SIG-M5 (cell line): ENCODE measurements at places on chromosomes 2 and 18.

DNA sequence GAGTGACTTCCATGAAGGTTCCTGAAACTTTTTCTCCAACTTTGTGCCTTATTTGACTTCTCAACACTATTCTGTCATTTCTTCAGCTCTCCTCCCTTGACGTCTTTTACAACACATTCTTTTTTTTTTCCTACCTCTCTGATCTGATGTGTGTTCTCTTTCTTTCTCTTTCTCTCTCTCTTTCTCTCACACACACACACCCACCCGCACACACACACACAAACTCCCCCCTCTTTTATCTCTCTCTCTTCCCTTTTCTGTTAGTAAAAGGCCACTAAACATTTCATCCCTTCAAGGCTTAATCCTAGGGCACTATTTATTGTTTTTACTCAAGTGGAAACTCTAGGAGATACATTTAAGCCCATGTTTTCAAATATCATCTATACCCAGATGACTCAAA lies 107.8 kb upstream of the CNTNAP5 start:
- no peak for DNase-seq

- DNase-seq = no peak
Observed at GRCh38 chr2:85712336-85712735, 18.2 kb downstream of the GNLY start.

DNA sequence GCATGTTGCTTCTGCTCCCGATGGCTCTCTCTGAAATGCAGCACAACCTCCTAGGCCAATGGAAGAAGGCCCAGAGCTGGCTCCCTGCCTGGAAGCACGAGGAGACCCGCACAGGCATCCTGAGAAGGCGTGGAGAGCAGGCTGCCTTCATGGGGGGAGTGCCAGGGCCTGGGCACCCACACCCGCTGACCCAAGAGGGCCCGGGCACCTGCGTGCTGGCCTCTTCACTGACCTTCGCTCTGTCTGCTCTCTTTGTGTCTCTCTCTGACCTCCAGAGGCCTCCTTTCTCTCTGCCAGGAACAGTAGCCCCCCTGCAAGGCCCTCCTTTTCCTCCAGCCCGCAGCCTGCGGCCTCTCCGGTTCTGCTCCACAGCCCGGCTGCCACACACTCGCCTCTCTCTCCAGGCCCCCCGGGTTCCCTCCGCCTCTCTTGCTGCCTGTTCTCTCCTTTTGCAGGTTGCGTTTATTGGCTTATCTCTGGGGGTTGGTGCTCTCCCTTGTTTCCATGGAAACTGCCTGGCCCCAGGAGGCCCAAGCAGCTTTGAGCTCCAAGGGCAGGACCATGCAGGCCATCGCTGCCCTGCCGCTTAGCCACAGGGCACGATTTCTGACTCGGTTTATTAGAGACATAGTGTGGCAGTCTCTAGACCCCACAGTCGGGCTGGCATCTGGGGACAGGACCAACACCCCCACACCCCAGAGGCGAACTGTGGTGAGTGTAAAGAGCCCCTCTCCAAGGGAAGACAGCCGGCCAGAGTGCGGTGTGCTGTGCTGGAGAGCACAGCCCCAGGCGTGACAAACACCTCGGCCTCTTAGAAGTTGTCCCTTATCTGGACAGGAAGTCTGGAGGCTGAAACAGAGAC lies 1.7 kb downstream of the MZT2B start:
- no peak for DNase-seq

DNA sequence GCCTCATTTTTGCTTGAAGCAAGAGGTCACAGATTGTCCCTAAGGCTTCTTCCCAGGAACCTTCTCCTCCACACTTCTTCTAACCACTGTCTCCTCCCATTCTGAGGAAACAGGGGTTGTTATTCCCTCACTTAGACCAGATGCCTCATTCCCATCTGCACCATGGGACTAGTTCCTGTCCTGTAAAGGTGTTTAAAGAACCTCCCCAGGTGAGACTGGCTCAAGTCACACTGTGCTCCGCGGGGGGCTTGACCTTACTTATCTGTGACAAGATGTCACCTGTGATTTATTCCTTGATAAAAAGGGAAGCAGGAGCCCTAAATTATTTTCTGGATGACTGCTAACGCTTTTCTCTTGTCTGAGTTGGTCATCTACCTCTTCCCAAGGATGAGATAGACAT lies 8.2 kb upstream of the CDH2 start:
- DNase-seq = no peak

DNA sequence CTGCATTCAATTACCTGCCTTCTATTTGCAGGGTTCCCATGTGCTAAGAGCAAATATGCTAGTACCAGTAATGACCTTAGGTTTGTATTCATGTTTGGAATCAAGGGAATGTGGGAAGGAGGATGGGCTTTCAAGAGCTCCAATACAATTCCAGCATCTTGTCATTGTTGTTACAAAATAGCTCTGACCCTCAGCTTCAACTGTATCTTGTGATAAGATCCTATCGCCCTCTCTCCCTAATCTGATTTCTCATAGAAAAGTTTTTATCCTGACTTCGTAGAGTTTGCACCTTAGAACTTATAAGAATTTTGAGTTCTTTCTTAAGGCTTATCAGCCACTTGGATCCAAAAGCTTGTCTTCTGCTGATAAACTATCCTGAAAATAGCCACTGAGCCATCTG lies 749.5 kb upstream of the ACVR2A start:
- no peak for DNase-seq

- no peak for DNase-seq
Observed at GRCh38 chr2:66509326-66509811, 74.4 kb downstream of the MEIS1 start.

DNA sequence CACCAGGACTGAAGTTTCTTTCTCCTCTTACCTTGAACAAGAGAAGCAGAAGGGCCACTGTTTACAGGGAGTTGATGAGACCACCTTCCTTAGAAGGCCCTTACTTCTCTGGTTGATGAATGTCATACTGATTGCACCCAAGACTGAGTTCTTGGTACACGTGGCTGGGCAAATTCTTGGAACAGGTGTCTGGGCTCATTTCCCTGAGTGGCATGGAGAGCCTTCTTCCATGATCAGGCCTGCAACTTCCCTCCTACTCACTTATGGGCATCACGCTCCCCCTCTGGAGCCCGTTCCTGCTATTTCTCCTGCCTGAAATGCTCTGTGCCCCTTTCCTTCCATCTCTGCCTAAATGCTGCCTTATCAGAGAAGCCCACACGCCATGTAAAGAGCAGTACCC lies 110.3 kb downstream of the PTPRM start:
- DNase-seq = no peak

GRCh38 chr2:172195836-172196376 lies 93.2 kb upstream of the DLX2 start:
- no peak for DNase-seq

GRCh38 chr2:232478571-232479340 lies 8.9 kb downstream of the ECEL1 start:
- no peak for DNase-seq

DNA sequence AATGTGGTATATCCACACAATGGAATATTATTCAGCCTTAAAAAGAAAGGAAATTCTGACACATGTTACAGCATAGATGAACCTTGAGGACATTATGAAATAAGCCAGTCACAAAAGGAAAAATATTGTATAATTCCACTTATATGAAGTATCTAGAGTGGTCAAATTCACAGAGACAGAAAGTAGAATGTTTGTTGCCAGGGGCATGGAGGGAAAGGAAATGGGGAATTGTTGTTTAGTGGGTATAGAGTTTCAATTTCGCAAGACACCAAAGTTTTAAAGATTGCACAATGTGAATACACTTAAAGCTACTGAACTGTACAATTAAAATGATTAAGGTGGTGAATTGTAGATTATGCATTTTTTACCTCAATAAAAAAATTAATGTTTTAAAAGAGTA lies 92.9 kb downstream of the TXNL1 start:
- DNase-seq = no peak

GRCh38 chr18:41798879-41799278 lies 156.2 kb upstream of the PIK3C3 start:
- DNase-seq = no peak

DNA sequence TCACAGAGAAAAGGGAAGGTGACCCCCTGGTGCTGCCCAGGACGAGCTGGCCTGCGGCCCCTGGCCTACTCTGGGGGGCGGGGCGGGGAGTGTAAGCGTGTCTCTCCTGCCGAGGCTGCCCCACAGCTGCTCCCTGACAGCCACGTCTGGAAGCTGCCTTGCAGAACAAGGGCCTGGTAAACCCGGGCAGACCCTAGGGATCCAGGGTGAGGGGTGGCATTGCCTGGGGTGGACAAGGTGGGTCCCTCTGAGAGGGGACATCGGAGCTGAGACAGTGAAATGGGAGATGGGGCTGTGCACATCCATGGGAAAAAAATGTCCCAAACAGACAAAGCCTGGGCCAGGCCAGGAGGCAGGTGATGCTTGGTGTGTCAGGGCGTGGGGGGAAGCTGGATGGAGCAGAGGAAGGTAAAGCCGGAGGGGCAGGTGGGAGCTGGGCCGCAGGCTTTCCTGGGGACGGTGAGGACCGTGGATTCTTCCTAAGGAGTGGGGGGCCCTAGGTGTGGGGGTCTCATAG lies 66.0 kb upstream of the HDAC4 start:
- no peak for DNase-seq

DNA sequence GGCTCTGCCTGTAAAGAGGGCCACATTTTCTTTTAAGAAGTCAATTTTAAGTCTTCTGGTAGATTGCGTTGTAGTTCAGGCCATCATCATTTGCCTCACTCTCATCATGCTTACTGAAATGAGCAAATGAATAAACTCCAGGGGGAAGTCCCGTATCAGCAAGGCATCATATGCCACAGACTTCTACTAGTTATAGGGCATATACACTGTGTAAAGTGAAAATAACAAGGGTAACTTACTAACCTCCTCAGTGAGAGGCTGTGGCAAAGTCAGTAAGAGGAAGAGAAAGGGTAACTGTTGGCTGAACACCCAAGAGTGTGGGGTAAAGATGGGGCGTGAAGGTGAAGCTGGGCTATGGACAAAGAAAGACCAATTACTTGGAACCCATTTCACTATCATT lies 456.2 kb downstream of the SPAG16 start:
- DNase-seq = no peak

DNA sequence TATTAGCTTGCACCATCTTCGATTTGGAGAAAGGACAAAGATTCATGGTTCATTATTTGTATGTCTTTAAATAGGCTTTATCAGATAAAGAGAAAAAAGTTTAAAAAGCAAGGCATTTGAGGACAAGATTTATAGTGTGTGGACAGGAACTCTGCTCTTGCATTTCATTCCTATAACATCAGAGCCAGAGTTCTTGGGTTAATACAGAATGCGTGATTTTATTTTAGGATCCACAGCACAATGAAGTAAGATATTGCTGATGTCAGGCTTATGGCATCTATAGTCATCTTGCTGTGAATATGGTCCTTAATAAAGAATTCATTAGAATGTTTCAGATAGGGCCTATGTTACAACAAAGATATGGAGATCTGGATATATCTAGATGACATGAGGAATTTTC lies 19.7 kb downstream of the RASGRP3 start:
- DNase-seq = no peak

DNA sequence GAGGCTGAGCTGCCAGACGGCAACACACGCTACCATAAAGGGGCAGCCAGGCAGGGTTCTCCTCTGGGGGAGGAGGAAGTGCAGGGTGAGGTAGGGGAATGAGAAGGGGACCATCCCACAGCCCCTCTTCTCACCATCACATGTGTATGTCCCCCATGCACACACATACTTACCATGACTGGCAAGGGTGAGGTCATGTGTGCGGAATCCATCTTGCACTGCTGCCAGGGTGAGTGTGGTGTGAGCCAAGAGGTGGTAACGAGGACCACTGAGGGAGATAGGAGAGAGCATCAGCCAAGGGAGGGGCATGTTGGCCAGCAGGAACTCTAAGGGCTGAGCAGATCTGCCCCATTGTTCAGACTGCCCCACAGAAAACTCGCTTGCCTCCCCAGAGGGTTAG lies 7.1 kb downstream of the WDR54 start:
- no peak for DNase-seq

DNA sequence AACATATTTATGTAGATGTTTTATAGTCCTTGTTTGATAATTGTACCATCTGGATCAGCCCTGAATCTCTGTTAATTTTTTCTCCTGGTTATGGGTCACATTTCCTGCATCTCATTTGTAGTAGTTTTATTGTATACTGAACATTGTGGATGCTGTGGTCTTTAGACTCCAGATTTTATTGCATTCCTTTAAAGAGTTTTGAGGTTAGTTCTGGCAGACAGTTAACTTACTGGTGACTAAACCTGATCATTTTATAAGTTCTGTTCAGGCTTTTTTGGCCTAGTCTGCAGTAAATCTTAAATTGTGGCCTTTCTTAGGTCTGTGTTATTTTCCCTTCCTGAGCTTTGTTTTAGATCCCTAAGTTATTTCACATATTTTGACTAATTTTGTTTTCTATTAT lies 84.3 kb downstream of the FANCL start:
- no peak for DNase-seq

- DNase-seq = no peak
Observed at GRCh38 chr2:165839610-165840009, 45.6 kb upstream of the GALNT3 start.

DNA sequence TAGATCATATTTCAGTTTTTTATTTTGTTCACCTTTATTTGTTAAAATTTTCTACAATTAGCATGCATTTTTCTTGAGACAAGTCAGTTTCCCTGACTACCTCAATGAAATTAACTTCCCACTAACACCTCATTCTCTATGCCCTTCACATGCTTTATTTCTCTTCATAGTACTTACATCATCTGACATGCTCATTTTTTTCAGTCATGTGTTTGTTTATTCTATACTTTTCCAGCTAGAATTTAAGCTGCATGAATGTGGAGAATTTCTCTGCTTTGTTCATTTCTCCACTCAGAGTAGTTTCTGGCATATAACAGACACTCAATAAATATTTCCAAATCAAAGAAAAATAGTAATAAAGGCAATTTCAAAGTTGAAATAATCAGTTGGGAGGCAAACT lies 78.9 kb upstream of the SCN7A start:
- DNase-seq = no peak

DNA sequence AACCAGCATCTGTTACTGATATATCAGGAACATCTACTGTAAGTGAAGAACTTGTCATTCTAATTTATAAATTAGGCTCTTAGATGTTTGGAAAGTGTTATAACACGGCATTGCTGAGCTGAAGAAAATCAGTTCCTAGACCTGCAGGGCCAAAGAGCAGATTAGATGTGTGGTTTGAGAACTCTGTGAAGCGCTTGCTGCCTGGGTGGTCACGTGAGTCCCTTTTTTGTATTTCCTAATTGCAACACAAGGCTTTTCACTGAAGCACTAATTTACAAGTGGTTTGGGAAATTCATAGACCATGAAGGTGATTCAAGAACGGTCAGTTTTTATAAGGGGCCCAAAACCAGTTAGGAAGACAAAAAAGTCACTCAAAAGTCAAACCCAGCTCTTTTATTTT lies 106.9 kb upstream of the SP3 start:
- DNase-seq = no peak

DNA sequence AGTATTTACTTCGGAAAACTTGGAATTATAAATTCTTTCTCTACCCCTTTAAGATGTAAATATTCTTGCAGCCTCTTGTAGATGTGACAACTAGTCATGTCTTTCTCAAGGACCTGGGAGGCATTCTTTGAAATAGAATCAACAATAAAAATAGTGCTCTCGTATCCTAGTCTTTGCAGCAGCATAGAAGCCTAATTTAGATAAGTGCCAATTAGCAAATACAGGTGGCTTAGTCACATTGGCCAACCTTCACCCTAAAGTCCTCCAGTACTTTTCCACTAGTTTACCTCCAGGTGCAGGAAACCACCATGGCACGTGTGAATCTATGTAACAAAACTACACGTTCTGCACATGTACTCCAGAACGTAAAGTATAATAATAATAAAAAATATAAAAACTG lies 3.5 kb upstream of the ZSWIM2 start:
- DNase-seq = no peak
